T-helper 17 cell (primary cell): ENCODE measurements at places on chromosomes 4 and X.

DNA sequence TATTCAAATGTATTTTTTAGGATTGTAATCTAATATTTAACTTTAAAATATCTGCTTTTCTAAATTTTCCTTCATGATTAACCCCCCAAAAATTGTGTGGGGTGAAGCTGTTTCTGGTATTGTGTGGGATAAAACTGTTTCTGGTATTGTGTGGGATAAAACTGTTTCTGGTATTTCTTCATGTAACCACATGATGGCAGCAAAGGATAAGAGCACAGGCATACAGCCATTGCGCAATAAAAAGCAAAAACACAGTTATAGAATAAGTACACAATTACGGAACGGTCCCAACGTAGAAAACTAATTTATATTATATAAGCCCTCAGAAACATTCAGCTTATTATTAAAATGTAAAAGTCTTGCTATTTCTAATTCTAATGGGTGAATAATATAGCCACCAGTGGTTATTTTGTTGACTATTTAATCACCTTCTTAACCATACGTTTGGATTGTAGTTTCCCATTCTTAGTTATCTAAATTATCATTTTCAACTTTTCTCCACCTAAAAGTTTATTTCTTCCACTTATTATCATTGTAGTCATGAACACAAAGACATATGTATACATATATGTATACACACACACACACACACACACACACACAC is 333.9 kb upstream of the FSTL5 start:
- no peak for DNase-seq

DNA sequence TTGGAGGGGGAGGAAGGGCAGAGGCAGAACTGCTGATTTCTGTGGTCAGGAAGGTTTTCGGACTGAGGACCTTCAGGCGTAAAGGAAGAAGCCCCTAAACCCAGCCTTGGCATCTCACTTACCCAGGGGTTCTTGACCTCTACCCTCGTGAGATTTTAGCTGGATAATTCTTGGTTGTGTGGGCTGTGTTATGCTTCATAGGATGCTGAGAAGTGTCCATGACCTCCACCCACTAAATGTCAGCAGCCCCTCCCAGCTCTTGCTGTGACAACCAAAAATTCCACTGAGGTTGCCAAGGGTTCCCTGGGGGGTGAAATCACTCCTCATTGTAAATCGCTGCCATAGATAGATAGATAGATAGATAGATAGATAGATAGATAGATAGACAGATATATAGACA is 5.8 kb upstream of the CRLF2 start:
- DNase-seq = no peak

GRCh38 chr4:94256144-94256783 is 48.6 kb downstream of the SMARCAD1 start:
- DNase-seq = no peak

DNA sequence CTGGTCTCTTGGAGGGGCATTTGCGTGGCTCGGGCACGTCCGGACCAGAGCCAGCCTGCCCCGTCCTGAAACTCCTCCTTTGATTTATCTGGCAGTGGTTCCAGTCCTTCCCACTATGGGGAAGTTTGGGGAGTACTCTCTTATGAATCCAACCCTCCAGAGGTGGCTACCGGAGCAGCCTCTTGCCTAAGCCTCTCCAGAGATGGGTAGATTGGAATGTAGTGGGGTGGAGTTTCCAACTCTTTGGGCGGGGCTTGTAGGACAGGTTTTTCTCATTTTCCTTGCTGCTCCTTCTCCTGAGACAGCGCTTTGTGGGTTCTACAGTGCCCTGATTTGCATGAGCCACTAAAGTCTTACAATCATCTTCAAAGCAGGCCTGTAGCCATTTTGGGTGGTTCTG is 60.1 kb upstream of the XAGE1B start:
- no peak for DNase-seq

- DNase-seq = no peak
Observed at GRCh38 chr4:157564771-157565170, 344.2 kb downstream of the GRIA2 start.

GRCh38 chr4:4594285-4594920 is 52.6 kb upstream of the STX18 start:
- DNase-seq = no peak

DNA sequence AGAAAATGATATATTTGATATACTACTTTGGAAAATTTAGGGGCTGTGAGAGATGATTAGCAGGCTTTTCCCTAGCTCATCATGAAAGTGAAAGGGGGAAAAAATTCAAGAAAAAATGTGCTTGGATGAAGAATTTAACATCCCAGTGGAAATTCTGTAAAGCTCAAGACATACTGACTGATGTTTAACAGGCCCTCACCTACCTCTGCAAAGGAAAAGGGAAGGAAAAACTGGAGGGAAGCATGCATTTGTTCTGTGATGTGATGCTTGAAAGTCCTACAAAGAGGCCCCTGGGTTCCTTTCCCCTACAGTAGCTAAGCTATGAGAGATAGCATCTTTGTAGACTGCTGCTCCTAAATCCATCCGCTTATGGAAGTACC is 364.1 kb downstream of the PDGFC start:
- DNase-seq = no peak

DNA sequence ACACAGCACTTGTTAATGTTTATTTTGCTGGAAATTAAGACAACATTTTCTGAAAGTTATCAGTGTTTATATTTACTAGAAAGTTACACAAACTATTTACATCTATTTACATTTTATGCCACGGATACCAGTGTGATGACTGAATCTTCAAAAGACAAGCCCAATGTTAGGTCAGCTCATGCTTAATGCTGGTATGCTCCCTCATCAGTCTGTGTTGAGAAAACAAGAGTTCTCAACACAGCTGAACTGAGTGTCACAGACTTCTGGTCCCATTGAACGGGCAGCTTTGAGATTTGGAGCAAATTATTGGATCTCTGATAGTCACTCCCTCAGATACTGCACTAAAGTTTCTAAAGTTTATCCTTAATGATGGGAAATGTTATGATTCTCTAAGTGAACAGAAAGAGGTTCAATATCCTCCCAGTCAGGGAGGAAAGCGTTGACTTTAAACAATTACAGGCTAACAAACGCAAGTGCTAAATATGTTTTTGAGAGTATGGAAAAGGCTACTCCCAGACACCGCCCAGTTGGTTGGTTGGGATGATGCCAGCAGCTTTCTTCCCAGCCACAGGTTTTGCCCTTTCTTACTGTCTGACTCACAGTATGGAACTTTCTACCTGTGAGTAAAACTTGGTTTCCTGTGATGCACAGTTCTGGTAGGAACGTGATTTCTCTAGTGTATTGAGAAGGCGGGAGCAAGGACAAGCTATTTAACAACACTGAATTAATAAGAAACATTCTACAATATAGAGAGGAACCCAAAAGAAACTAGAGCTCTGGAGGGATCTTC is 1293.6 kb upstream of the TENM3 start:
- DNase-seq = no peak

- no peak for DNase-seq
Observed at GRCh38 chr4:184147858-184148737, 69.6 kb downstream of the ENPP6 start.

DNA sequence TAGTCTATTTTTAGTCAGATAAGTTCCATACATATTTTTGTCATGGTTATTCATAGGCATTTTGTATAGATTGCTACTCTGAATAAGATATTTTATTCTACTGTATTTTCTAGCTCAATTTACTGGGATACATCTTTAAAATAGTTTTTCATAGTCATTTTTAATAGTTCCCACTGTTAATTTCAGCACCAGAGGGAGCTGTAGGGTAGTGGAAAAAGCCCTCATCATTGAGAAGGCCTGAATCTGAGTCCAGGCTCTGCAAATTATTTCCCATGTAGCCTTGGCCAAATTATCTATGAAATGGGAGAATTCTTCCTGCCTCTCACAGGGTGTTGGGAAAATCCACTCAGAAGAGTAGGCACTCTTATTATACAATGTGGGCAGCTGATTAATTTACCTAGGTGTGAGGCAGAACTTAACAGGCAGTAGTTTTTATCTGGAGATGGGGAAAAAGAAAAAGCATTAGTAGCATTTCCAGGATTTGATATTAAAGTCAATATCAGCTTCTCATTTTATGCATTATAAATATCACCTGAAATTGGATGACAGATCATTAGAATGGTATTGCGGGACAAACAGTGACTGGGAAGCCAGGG is 102.9 kb upstream of the PAQR3 start:
- DNase-seq = no peak

DNA sequence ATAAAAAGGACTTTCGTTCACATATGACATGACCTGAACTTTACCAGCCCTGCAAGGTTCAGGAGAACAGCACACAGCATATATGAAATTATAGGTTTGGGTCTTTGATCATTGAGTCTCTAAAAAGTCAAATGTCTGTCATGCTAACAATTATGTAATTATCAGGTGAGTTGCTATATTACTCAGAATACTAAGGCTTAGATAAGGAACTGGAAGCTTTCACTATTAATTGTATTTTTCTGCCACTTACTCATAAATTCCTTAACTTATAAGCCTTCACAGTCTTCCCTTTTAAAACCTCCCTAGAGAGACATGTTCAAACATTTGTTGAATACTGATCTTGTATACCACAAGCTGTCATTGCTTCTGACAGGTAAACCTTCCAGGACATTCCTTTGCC is 292.8 kb upstream of the MAGEB2 start:
- DNase-seq = no peak

GRCh38 chr4:27005905-27006590 is 145.4 kb downstream of the STIM2 start:
- no peak for DNase-seq

- DNase-seq = no peak
Observed at GRCh38 chr4:148259841-148260240, 182.4 kb downstream of the NR3C2 start.

DNA sequence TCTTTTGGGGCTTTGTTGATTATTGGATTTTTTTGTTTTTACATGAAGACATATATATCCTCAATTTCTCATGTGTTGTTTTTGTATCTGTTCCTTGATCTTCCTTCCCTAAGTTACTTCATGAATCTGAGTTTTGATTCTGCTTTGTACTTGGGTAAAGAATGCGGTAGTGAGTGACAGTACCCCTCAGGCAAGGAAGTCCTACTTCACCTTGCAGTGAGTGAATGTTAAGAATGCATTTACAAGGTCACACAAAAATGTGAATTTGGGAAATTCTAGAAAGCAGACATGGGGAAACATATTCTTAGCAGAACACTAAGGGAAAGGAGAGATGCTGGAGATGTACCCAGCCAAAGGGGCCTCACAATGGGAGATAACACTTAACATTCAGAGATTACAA is 373.1 kb upstream of the LCORL start:
- no peak for DNase-seq

DNA sequence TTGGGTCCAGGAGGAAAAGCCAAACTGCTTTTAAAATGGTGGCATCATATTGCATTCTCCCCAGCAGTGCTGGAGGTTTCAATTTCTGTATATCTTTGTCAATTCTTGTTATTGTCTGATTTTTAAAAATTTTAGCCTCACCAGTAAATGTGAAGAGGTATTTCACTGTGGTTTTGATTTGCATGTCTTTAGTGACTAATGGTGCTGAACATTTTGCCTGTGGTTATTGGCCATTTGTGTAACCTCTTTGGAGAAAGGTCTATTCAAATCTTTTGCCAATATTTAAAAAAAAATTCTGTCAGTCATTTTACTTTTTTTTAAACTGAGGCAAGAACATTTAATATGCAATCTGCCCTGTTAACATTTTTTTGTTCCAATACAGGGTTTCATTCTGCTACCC is 322.1 kb downstream of the TLL1 start:
- DNase-seq = no peak

DNA sequence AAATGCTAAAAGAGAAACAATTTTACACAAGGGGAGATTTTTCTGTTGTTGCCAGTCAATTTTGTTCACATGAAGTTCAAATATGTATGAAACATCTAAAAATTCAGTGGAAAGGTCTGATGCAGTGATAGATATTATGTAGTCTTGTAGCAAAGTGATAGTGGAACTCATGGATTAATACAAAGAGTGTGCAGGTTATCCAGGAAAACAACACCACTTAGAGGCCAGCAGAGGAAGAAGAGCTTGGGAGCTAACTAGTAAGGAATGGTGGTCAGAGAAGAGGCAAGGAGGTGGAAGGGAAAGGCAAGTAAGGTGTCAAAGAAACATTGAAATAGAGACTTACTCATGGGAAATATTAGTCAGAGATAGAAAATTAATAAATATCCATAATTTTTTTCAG is 395.6 kb downstream of the MAPK10 start:
- DNase-seq = no peak

DNA sequence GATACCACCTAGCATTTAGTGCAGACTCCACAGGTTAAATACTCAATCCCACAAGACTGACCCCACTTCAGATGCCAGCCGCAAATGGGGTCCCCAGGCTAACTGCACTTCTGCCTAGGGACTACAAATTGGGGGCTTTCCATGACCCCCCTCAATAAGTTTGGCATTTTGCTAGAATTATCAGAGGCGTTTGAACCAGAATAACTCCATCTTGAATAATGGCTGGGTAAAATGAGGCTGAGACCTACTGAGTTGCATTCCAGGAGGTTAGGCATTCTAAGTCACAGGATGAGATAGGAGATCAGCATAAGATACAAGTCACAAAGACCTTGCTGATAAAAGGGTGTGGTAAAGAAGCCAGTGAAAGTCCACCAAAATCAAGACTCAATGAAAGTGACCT is 15.1 kb downstream of the RELL1 start:
- DNase-seq = no peak

- DNase-seq = no peak
Observed at GRCh38 chr4:45408996-45409395, 682.6 kb upstream of the GNPDA2 start.

DNA sequence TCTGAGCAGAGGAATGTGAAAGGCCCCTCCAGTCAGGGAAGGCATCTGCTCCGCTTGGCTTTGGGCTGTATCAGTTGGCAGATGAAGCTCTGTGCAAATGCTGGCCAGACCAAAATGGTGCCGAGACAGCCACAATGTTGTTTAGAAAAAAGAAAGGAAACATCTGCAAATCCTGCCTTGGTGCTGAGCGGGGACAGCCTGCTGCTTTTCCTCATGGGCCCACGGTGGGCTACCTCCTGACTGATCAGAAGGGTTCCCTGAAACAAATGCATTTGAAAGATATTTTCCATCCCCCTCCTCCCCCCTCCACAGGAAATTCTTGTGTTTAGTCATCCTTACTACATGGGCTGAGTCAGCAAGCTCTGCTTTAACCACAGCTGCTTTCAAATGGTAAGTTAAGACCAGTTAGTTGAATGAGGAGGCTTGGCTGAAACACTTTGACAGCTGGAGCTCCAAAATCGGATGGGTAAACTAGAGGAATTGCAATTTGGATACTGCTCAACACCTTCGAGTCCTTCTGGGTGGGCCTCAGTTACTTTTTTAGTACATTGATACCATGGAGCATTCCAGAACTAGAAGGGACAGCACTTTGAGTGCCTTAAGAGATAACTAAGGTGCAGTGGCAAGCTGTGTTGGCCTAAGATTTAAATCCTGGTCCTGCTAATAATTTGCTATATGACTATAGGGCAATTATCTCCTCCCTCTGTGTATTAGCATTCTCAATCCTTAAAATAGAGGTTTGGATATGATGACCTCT is 36.0 kb downstream of the PLAC1 start:
- DNase-seq = no peak

- no peak for DNase-seq
Observed at GRCh38 chr4:118889312-118889691, 648 bp downstream of the SYNPO2 start.

GRCh38 chrX:75327607-75328006 is 53.7 kb downstream of the UPRT start:
- DNase-seq = no peak

GRCh38 chr4:106343865-106344646 is 24.5 kb downstream of the GIMD1 start:
- no peak for DNase-seq
